ENCODE measurements at places on chromosomes 6 and 20.
A peak's percentile ranks its signal among the peaks of the same experiment; 100 is the strongest.

GRCh38 chr6:55694148-55694547, 115.2 kb upstream of the HMGCLL1 start:
- no peaks in the 10 kb centered on the region for H3K4me1 ChIP-seq
- H3K4me3 ChIP-seq = no peak overlapping the region
- no peaks in the 10 kb centered on the region for H3K36me3 ChIP-seq
- no peak overlapping the region for H3K27ac ChIP-seq
- DNase-seq = no peak

DNA sequence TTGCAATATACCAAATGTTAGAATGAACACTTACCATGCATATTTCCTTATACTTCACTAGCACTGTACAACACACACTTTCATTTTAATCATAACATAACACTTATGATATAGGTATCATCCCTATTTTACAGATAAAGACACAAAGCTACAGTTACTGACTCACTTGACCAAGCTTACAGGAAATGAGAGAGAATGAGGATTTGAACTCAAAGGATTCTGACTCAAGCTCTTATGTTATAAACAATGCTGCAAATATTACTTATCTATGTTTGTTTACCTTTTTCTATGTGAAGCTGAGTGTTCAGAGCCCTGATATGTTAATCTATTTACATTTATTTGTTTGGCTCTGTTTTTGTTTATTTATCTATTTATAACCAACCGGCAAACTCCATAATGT, 245.4 kb downstream of the PTPRK start:
- H3K27ac ChIP-seq = no peak overlapping the region
- DNase-seq = no peak
- H3K36me3 ChIP-seq = no peaks in the 10 kb centered on the region
- no peak overlapping the region for H3K4me3 ChIP-seq
- peaks cover 5% of the 10 kb centered on the region for H3K4me1 ChIP-seq

GRCh38 chr6:31332637-31333602, 24.1 kb downstream of the HLA-B start:
- peak; percentile 41 for DNase-seq
- no peaks in the 10 kb centered on the region for H3K27me3 ChIP-seq
- H3K4me3 ChIP-seq = no peak overlapping the region
- H3K36me3 ChIP-seq = peaks cover 35% of the 10 kb centered on the region

GRCh38 chr6:158560836-158561320, 987 bp downstream of the TMEM181 start:
- peaks cover 24% of the 10 kb centered on the region for H3K4me1 ChIP-seq
- peak overlapping the region; percentile 89 for H3K4me3 ChIP-seq
- DNase-seq = no peak
- no peaks in the 10 kb centered on the region for H3K36me3 ChIP-seq
- H3K27ac ChIP-seq = peak overlapping the region; percentile 96

DNA sequence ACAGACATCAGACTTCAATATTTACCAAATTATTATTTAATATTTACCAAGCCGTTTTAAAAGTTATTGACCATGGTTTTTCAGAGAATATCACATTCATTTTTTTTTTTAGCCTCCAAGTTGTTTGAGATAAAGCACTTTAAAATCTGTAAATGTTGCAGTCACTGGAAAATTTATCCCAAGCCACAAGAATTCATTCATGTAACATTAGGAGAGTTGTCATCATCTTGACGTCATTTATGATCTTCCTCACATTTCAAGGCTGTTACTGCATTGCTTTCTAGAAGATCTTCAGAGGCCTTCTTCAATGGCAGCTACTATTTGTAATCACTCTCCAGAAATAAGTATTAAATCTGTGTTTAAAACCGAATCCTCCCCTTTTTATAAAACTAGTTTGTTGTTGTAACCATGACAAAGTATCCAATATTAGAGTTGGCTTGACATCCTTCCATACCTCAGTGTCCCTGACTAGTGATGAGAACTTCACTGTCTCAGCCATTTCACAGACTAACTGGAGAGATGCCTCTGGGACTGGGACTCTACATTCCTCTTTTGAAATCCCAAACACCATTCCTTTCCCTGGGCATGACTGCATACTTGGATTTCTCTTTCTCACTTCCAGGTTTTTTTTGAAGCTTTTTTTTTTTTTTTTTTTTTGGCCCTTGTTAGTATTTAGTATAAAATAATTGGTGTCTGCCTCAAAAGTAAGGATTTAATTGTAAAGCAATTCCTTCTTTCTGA, 100.1 kb downstream of the ZFAND3 start:
- no peak overlapping the region for H3K4me3 ChIP-seq
- peaks cover 47% of the 10 kb centered on the region for H3K4me1 ChIP-seq
- H3K36me3 ChIP-seq = peaks cover 9% of the 10 kb centered on the region
- DNase-seq = no peak

DNA sequence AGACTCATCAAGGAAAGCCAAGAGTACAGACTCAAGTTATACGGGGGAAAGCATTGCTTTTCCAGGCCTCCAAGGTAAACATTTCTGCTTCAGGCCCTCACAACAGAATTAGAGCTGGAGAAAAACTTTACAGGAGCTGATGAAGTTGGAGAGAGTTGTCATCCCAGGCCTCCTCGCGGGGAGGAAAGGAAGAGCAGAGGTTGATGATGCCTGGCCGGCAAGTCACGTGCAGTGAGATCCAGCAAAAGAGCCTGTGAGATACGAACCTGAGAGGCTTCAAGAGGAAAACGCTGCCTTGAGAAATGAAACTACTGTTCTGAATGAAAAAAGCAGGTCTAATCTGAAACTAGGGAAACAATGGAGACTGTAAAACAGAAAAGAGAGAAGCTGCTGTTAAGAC, 122.9 kb downstream of the FAM120B start:
- DNase-seq = no peak
- H3K27ac ChIP-seq = no peak overlapping the region
- no peaks in the 10 kb centered on the region for H3K4me1 ChIP-seq
- H3K27me3 ChIP-seq = peaks cover 11% of the 10 kb centered on the region

GRCh38 chr6:32114796-32115195, 5.7 kb upstream of the TNXB start:
- H3K4me3 ChIP-seq = no peak overlapping the region
- H3K36me3 ChIP-seq = no peaks in the 10 kb centered on the region

DNA sequence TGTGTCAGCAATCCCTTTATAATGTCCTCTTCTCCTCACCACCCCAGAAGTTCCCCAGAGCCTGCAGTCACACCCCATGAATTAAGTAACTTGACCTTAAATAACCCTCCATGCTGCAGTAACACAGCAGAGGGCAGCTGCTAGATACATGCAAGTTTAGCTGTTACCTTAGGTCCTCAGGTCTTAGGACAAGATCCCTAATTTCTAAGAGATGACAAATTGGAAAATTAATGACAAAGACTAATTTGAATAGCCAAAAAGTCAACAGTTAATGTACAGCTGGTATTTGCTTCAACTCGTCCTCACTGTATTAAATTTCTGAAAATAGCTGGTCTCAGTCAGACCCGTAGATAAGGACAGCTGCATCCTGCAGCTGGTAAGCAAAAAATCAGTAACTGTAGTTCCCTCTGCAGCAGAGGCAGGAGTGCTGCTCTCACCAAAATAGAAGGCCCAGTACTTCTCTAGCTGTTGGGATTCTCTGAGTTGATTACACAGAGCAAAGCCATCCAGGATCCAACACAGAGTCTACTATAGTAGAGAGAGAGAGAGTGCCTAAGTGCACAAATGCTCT, 62.4 kb downstream of the TNFRSF21 start:
- no peak for DNase-seq
- no peak overlapping the region for H3K27ac ChIP-seq
- no peaks in the 10 kb centered on the region for H3K27me3 ChIP-seq
- H3K36me3 ChIP-seq = no peaks in the 10 kb centered on the region
- peaks cover 42% of the 10 kb centered on the region for H3K4me1 ChIP-seq

DNA sequence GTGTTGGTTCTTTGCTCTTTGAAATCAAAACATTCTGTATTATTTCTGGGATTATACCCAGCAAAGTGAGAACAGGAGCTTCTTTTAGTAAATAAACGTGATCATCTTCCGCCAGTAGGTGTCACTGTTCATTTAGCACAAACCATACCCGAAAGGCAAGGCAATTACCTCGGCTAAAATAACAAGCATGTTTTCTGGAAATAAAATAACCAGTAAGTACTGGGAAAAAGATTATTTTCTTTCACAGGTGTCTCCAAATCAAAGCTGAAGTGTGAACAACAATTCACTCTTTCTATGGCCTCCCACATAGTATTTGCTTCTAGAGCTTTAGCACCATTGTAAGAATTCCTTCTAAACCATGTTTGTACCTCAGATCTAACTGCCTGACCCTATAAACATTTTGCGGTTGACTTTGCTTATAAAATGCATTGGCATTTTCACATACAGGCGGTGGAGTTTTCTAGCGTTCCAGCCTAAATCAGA, 144.6 kb upstream of the AGPAT4 start:
- no peaks in the 10 kb centered on the region for H3K4me1 ChIP-seq
- no peak overlapping the region for H3K4me3 ChIP-seq
- DNase-seq = peak; percentile 37
- no peak overlapping the region for H3K27ac ChIP-seq
- no peaks in the 10 kb centered on the region for H3K36me3 ChIP-seq

DNA sequence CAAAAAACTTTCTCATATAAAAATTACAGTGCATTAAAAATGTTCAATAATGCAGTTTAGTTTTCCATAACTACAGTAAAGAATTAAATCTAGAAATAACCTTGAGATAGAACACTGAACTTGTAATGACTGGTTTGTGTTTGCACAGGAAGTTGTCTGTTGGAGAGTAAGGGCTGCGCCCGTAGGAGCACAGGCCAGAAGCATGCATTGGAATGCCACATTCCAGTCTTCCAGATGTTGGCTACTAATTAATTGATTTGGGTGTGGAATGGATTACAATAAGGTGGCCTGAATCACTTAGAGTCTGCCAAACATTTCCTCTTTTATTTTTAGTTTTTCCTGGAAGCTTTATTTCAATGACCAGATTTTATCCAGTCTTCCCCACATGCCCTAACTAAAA, 582.6 kb upstream of the MMS22L start:
- H3K36me3 ChIP-seq = no peaks in the 10 kb centered on the region
- no peak overlapping the region for H3K4me3 ChIP-seq
- H3K27ac ChIP-seq = no peak overlapping the region
- no peaks in the 10 kb centered on the region for H3K4me1 ChIP-seq
- H3K27me3 ChIP-seq = no peaks in the 10 kb centered on the region

DNA sequence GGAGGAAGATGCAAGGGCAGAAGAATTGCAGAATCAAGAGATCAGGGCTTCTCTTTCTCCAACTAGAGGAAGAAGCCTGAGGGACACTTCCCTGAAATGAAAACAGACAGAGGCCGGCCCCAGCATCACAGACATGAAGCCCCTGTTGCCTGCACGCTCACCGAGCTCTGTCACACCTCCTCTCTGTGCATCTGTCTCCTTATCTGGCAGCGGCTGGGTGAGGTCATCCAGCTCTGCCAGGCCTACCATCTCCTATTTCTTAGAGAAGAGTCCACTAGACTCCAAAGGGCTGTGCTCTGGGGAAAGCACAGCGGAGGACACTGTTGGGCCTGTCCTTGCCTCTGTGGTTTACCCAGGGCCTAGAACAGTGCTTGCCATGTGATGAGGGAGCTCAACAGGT, 71.9 kb upstream of the MLN start:
- H3K27ac ChIP-seq = peak overlapping the region; percentile 35
- no peaks in the 10 kb centered on the region for H3K36me3 ChIP-seq
- H3K4me1 ChIP-seq = peaks cover 4% of the 10 kb centered on the region
- peaks cover 16% of the 10 kb centered on the region for H3K27me3 ChIP-seq

DNA sequence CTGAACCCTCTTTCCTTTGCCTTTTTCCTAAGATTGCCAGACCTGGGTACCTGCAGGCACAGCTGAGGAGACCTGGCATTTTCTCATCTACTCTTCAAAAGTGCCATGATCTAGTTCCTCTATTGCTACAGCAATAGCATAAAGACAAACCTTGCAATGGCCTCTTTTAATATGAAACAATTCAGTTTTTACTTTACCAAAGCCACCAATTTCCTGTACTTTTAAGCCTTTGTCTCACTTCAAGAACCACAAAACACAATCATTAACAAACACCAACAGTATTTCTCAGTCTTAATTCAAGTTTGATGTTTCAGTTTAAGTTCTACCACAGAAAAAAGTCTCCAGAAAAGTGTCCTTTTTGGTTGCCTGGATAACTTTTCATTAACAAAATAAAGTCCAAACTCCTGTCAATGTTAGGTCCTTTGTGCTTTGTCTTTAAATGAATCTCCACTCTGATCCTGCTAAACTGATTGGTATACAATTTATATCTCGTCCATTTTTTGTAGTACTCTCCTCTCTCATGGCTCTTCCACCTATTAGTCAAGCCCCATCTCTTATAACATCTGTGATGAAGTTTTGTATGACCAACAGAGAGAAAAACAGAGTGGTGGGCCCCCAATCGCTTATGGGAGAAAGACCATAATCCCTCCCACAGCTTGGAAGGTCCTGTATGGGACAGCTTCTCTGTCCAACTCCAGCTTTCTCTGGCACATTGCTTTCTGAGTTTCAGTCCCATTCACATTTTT, 50.5 kb upstream of the THEMIS start:
- peak overlapping the region; percentile 93 for H3K27ac ChIP-seq
- peak; percentile 62 for DNase-seq
- H3K27me3 ChIP-seq = no peaks in the 10 kb centered on the region
- H3K4me3 ChIP-seq = peak overlapping the region; percentile 72
- peaks cover 66% of the 10 kb centered on the region for H3K4me1 ChIP-seq

DNA sequence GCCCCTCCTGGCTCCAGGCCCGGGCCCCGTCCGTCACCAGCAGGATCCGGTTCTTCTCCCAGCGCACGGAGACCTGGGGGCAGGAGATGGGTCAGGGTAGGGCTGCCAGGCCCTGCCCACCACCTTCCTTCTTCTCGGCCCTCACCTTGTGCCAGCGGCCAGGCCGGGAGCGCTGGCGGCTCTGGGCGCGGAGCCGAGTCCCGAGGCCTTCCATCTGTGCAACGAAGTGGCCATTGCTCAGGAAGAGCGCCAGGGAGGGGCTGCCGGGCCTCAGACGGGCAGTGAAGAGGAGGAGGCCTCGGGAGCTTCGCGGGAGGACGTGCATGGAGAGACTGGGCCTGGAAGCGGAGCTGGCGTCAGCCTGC, 7.9 kb downstream of the ADRM1 start:
- H3K27ac ChIP-seq = no peak overlapping the region
- no peak overlapping the region for H3K4me3 ChIP-seq
- peaks cover 32% of the 10 kb centered on the region for H3K36me3 ChIP-seq

DNA sequence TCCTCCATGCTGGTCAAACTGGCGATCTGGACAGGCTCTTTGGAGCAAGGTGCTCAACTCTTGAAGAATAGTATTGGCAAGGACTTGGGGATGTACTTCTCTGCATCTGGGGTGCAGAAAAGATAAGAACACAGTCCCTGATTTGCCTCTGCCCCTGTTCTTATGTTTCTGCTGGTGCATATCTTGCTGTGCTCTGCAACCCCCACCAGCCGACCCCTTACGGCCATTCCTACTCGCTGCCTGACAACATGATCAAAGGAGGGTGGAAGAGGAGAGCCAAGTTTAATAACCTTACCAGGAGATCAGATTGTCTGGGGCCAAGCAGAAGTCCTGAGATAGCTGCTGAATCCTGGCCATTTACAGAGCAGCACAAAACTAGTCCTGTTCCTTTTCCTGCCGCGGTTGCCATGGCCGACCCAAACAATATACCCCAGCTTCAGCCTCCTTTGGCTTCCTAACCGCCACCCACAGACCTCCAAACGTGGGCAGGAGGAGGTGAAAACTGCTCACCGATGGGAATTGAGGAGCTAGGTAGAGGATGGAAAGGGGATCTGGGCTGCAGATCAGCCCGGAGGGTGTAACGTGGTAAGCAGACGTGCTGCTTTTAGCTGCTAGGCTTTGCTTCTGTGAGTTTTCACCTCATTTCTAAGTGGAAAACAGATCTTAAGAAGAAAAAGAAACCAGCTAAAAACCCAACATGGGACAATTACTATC, 60.9 kb downstream of the ATXN1 start:
- H3K27ac ChIP-seq = peak overlapping the region; percentile 77
- H3K4me3 ChIP-seq = peak overlapping the region; percentile 87
- peaks cover 6% of the 10 kb centered on the region for H3K36me3 ChIP-seq
- H3K27me3 ChIP-seq = no peaks in the 10 kb centered on the region

Data from naive thymus-derived CD8-positive, alpha-beta T cell (primary cell).